Pancreas (tissue), 10 donors: ENCODE measurements at places on chromosomes 3 and 15. TPM values are rescaled to one million over a fixed set of nuclear protein-coding genes. Genes with fewer than 3 reads are reported as not detected.

RARRES1 gene
- total RNA-seq: 48.3 TPM

DNA sequence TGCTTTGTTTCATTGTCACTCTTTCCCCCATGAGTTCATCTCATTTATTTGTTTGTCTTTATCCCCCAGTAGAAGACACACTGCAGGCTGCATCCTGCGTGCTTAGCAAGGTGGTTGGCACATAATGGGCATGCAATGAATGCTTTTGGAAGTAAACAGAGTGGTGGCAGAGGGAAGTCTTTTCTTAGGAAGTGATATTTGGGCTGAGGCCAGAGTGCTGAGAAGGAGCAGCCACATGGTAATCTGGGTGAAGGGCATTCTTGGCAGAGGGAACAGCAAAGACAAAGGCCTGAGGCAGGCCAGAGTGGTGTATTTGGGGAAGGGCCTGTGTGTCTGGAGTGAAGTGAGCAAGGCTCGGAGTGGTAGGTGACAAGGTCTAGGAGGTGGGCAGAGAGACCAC lies 17.7 kb upstream of the ADAMTS7 start:
- no peak for DNase-seq
- H3K27me3 ChIP-seq: no peaks in the 10 kb centered on the region
- no peak overlapping the region for H3K27ac ChIP-seq
- H3K36me3 ChIP-seq: no peaks in the 10 kb centered on the region
- H3K4me3 ChIP-seq: no peak overlapping the region

DNA sequence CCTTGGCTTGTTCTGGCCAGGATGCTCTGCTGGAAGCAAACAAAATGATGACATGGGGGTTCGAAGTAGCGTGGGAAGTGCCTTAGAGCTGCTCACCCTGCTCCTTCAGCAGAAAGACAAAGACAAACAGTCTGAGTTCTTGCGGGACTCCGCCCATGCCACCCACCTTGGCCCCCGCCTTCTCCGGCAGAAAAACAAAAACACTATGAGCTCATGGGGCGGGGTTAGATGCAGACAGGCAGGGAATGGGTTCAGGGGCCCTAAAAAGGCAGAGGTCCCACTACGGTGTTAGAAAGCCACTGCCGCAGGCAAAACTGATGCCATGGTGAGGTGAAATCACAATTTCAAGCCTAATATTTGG lies 9.7 kb upstream of the NCKIPSD start:
- no peak for DNase-seq
- H3K27me3 ChIP-seq: no peaks in the 10 kb centered on the region
- H3K4me3 ChIP-seq: no peak overlapping the region
- no peak overlapping the region for H3K27ac ChIP-seq
- peaks cover 24% of the 10 kb centered on the region for H3K36me3 ChIP-seq

- H3K27me3 ChIP-seq: peaks cover 7% of the 10 kb centered on the region
- no peak overlapping the region for H3K27ac ChIP-seq
- DNase-seq: no peak
- H3K4me1 ChIP-seq: no peaks in the 10 kb centered on the region
These were observed 79.9 kb upstream of the POLG start for GRCh38 chr15:89414571-89414970.
